ENCODE measurements at places on chromosomes 1 and 21. TPM values are rescaled to one million over a fixed set of nuclear protein-coding genes. Genes with fewer than 3 reads are reported as not detected.

- no peak for DNase-seq
These were observed 10.7 kb upstream of the GPR25 start for GRCh38 chr1:200861937-200862647.

The ALX3 gene
- total RNA-seq = not detected

The C1orf226 gene
- 8.5 TPM for total RNA-seq

- DNase-seq = peak; percentile 83
These were observed 191.6 kb downstream of the HIVEP3 start for GRCh38 chr1:41726899-41727748.

- DNase-seq = no peak
These were observed 306.6 kb upstream of the LYPLAL1 start for GRCh38 chr1:218867066-218867465.

The CFHR4 gene
- total RNA-seq = not detected

The CLEC20A gene
- total RNA-seq = 0.23 TPM

DNA sequence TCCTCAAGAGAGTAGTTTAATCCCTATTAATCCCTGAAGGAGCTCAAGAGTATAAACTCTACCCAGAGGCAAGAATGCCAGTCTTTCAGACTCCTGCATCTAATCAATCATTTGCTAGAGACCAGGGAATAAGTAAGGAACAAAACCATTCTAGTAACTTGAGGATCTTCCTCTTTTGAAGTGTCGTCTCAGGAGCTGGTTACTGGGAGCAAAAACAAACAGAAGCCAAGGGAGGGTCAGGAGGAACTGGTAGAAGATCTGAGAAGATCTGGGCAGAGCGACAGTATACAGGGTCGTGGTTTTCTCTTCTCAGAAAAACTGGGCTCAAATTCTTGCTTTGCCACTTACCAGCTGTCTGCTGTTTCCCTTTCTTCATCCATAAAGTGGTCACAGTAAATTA is 69.3 kb downstream of the RPS6KA1 start:
- no peak for DNase-seq

GRCh38 chr1:160416369-160416768 is 16.0 kb downstream of the VANGL2 start:
- no peak for DNase-seq

DNA sequence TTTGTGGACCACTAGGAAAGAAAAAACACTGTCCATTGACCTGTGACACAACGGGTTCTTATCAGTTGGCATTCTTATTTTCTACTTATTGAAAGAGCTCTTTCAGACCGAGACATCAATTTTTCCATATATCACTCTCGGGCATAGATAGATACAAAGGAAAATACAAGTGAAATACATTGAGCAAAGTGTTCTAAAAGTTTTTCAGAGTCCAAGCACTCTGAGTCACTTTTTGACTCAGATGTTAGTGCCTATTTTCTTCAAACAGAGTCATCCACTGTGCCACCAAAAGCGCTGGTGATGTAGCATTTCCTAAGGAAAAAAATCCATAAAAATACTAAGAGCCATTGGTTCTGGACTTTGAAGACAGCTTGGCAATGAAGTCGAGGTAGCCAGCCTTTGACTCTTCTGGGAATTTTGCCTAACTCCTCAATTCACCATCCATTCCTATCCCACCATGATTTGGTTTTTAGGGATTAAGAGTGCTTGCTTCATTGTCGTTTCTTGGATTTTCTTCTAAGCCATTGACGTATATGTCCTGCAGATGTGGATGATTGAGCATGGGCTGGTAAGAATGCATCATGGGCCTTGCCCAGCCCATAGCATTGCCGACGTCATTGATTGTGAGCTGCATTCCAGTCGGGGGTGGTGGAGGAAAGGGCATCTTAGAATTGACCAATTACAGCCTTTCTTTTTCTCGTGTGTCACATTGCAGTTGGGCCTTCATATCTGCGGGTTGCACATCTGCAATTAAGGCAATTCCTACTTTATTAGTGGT is 10.6 kb downstream of the GALNT2 start:
- DNase-seq = no peak

GRCh38 chr1:97340951-97341350 is 579.9 kb downstream of the DPYD start:
- no peak for DNase-seq

All from heart left ventricle (tissue), 16 donors.